Stimulated activated CD4-positive, alpha-beta T cell treated with anti-CD3 and anti-CD28 coated beads, Interleukin-1b, Interleukin-23, amount 100 ng/mL, for 4 hours (primary cell): ENCODE measurements at places on chromosomes 16 and 17.

DNA sequence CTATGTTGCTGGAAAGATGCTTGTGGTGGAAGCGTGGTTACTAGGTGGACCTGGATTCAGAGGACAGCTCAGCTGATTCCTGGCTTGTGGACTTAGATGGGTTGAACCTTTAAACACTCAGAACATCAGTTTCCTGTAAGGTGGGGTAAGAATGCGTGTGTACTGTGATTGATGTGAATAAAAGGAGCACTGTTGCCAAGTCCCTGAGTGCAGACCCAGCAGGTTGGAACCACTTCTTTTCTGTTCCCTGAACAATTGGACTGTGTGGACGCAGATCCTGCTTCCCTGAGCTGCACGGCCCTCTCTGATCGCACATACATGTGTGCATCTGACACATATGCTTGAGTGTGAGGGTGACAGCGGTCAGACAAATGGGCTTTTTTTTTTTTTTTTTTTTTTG is 37.5 kb downstream of the RPTOR start:
- DNase-seq = no peak

- no peak for DNase-seq
Observed at GRCh38 chr16:79283578-79283977, 317.0 kb downstream of the MAF start.

DNA sequence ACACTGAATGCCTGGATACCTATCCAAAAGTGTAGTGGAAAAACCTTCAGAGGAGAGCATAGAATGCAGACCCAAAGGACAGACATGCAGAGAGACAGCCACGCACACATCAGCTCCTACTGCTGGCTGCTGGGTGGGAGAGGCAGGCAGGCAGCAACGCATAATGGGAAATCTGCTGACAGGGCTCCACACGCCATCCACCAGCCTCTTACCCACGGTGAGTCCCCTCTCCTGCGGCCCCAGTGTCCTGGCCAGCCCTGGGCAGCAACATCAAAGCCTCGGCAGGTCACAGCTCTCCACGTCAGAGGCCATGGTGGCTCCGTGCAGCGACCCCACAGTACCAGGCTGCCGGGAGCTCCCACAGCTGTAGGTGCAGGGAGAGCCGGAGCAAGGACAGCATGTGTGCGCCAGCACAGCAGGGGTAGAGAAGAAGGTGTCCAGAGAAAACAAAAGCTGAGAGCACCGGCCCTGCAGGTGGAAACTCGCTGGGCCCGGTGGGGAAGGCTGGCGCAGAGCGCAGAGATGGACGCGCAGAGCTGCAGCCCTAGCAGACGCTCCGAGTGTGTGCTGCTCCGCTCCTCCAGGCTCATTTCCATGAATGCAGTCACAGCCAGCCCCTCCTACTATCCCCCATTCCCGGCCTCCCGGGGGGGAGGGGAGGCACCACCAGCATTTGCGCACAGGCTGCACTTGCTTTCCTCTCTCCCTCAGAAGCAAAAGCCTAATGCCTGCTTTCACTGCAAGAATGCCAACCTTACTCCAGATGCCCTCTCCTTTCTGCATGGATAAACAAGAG is 58.9 kb downstream of the CYTH1 start:
- no peak for DNase-seq

GRCh38 chr17:40936976-40937375 is 470 bp downstream of the KRT23 start:
- no peak for DNase-seq

GRCh38 chr16:35748621-35749252 is 2289.3 kb downstream of the TP53TG3F start:
- DNase-seq = no peak
